ENCODE measurements at places on chromosomes 3 and 15.

- no peak for DNase-seq
Observed at GRCh38 chr3:31625358-31625757, 92.6 kb downstream of the STT3B start.

DNA sequence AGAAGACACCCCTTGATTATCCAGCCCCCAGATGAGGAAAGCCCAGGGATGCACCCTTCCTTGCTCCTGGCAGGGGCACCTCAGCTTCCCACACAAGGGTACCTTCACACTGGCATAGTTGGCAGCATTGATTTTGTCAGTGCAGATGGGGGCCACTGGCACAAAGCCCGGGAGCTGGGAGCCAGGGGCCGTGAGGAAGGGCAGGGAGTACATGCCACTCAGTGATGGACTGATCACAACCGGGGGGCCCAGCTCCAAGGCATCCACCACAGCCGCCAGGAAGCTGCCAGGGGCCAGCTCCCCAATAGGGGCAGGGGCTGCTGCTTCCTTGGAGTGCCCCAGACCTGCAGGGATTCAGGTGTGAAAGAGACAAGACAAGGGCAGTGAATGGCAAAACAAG, 2.6 kb upstream of the PCBP4 start:
- DNase-seq = no peak

- DNase-seq = no peak
Observed at GRCh38 chr15:48582452-48583247, 62.9 kb downstream of the FBN1 start.

DNA sequence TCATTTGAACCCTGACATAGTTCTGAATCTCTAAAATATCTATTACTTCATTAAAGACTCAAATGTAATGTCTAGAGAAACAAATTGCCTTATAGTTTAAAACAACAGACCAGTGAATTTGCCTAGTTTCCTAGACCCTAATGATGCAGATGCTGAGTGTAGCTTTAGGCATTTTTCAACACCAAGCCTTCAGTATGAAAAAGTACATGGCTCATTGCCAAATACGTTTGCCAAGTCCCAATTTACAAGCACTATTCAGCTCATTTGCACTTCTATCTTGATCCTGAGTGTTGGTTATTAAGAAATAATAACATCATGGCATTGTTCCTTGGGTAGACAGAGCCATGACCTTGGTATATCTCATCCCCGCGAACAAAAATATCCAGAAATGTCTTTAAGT, 46.8 kb downstream of the EOMES start:
- DNase-seq = no peak

DNA sequence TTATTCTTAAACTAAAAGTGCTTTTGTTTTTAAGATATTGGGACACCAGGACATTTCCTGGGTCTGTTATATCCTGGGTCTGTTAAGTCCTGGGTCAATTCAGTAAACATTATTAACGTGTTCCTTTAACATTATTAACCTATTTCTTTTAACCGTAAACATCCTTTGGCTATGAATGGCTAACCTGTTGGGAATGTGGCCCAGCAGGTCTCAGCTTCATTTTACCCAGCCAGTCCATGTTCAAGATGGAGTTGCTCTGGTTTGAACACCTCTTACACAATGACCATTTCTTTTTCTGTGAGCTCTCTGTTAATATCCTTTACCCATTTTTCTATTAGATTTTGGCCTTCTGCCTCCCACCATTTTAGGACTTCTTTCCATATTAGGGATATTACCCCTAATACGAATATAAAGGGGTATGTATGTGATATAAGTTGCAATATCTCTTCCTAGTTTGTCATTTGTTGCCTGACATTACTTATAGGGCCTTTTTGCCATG, 88.9 kb upstream of the NEDD4 start:
- DNase-seq = no peak

DNA sequence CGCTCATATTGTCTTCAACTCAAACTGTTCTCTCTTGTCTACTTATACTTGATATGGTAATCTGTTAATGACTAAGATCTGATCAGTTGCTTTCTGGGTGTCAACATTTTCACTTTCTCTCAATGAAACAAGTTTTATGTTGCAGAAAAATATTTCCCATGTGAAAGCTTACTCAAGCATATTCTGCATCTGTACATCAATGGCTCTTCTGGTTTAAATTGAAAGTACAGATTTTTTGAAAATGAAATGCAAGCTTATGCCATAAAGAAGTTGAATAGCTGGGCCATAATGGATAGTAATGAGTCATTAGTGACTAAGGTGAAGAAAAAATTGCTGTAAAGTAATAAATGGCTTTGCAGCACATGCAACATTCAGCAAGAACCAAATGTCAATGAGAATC, 140.7 kb downstream of the BCHE start:
- no peak for DNase-seq

DNA sequence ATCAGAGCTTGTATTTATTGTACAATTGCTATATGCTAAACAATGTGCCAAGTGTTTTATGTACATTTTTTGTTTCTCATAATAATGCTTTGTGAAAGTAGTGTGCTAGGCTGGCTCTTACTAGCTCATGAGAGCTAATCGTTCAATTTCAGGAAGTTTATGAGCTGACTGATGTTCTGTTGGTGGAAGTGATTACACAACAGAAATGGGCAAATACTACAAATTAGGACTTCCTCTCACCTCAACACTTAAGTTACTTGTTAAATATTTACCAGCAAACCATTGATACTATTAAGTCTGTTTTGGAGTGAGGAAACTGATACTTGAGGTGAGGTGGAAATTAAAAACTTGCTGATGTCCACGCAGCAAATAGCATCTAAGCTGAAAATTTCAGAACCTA, 32.3 kb downstream of the SLC9C1 start:
- DNase-seq = no peak

- DNase-seq = no peak
Observed at GRCh38 chr3:144121661-144122060, 150.0 kb downstream of the DIPK2A start.

- DNase-seq = no peak
Observed at GRCh38 chr3:112508860-112509259, 9.6 kb upstream of the BTLA start.

DNA sequence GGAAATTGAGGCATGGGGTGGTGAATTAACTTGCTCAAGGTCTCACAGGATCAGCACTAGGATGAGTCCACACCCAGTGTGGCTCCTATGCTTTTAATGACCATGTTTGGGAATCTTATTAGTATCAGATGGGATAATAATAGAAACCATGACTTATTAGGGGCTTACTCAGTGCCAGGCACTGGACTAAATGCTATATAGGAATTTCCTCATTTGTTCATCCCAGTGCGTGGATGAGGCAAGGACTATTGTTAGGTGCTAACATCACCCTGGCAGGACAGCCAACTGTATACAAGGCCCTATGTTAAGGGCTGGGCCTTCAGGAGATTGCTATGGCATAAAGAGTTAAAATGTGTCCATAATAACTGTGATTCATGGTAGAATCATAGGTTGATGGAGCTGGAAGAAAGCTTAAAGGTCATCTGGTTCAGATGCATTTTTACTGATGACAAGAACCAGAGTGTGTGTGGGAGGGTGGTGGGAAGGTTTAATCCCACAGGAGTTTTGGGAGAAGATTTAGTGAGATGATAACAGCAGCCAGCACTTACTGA, 4.7 kb upstream of the FEM1B start:
- no peak for DNase-seq

DNA sequence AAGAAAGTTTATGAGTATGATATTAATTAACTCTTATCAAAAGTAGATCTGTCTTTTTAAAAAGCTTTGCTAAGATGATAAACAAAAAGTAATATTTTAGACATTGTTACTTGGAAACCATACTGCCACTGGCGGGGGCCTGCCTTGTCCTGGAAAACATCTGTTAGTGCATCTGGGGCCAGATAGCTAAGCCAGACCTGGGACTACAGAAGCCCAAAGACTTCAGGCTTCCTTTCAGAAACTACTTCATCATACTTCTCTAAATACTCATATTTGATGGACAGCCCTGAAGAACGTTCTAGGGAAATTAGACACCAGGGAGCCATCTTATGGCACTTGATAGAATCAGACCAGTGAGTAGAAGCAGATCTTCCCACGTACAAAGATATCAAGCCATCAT, 795.4 kb upstream of the SEMA6D start:
- DNase-seq = no peak

- DNase-seq = no peak
Observed at GRCh38 chr3:125351152-125351551, 24.0 kb downstream of the ZNF148 start.

DNA sequence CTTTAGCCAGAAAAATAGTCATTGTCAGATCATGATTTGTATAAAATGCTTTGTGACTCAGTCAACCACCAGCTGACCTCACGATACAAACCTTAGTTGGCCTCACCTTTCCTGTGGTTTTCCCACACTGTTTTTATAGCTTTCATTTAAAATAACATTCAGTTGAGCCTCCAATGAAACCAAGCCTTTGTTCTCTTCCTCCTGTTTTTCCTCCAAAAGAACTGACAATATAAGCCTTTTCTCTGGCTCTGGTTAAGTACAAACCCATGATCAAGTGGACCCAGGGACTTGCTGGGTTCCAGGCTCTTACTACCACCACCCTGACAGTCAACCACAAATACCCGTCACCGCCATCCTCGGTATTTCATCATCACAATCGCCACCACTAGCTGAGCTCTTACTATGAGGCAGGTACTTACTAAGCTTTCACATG, 81.7 kb downstream of the TAMM41 start:
- peak; percentile 49 for DNase-seq

DNA sequence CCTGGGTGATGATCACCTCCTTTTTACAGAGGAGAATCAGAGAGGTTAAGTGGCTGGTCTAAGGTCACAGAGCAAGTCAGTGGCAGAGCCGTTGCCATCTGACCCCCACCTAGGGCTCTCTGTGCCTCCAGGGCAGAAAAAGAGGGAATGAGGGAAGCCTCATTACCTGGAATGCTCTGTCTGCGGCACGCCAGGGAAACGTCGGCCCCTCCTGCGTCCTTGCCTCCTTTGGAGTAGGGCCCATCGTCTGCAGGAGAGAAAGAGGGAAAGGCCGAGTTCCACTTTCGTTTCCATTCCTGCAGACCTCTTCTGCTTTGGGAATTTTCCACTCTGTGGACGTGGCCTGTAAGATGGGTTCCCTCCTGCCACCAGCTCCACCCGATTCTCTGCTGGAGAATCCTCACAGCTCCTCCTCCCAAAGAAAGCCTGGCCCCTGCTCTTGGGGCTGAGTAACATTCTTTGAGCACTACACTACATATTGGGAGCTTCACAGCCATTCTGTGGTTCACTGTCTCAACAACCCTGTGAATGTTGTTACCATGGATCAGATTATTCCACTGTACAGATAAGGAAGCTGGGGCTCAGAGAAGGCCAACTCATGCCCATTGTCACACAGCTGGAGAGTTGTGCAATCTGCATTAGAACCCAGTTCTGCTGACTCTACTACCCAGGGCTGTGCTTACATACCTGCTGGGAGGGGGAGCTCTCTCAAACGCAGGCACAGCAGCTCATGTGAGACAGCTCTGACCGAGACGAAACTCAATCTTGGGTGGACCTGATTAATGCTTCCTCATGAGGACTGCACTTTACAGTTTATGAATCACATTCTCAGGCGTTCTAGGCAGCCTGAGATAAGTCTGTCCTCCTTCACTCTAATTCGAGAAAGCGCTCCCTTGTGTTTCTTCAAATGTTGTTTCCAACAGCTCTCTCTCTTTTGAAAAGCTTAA, 14.2 kb downstream of the GRIP2 start:
- no peak for DNase-seq

GRCh38 chr3:112497897-112498548, 1.2 kb downstream of the BTLA start:
- no peak for DNase-seq

- no peak for DNase-seq
Observed at GRCh38 chr15:32641517-32642059, at the start of gene SCG5. Gene SCG5 (plus strand): TSS chr15:32641710. CDS start chr15:32643593, 1,883 bp downstream.

DNA sequence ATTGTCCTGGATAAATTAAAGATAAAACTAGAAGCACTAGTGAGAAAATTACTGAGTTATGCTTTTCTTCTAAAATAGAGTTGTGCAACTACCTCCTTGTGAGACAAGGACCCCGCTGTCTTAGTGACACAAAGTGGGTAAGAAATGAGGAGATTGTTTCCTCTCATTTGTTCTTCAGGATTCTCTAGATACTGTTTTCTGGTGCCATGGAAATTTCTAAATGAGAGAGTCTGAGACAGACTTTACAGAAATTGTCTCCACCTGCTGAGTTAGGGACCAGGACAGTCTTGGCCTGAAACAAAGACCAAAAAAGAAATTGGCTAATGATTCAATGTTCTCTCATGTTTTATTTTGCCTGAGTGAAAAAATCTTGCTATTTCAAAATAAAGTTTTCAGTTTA, 427.5 kb downstream of the TUSC7 start:
- no peak for DNase-seq

DNA sequence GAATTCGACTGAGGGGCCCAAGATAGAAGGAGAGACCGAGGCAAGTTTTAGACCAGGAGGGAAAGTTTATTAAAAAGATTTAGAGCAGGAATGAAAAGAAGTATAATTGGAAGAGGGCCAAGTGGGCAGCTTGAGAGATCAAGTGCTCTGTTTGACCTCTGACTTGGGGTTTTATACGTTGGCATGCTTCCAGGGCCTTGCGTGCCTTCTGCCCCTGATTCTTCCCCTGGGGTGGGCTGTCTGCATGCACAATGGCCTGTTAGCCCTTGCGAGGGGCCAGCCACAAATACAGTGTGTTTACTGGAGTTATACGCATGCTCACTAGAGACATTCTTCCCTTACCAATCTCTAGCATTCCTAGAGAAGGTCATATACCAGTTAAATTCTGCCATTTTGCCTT, 70.7 kb upstream of the LARS2 start:
- no peak for DNase-seq

GRCh38 chr3:154536751-154537150, 106.8 kb upstream of the GPR149 start:
- no peak for DNase-seq

- no peak for DNase-seq
Observed at GRCh38 chr15:91308199-91308598, 208.1 kb downstream of the SV2B start.

- DNase-seq = no peak
Observed at GRCh38 chr3:137163241-137163871, 205.6 kb downstream of the IL20RB start.

DNA sequence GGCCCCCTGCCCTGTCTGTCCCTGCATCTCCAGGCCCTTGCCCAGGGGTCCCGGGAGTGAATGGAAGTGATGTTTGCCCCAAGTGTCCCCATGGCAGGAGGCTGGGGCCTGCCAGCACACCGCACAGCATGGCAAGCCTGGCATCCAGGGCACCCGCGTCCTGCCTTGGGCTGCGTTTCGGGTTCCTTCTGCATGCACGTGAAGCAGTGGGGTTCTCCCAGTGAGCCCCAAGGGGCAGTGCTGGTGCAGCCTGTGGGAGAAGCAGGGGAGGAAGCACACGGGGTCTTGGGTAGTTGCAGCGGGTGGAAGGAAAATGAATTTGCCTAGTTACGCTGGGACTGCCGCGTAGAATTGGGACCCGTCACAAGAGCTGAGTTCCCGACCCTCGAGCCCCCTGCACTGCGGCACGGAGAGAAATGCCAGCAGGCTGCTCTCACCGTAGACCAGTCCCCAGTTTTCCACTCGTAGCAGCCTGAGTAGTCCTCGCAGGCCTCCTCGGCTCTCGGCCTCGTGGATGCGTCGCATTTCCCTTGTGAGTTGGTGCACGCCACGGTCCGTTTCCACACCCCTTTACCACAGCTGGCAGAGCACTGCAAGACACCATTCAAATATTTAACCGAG, 259.5 kb upstream of the LYSMD4 start:
- no peak for DNase-seq
